ENCODE measurements at places on chromosomes 7 and 10.

DNA sequence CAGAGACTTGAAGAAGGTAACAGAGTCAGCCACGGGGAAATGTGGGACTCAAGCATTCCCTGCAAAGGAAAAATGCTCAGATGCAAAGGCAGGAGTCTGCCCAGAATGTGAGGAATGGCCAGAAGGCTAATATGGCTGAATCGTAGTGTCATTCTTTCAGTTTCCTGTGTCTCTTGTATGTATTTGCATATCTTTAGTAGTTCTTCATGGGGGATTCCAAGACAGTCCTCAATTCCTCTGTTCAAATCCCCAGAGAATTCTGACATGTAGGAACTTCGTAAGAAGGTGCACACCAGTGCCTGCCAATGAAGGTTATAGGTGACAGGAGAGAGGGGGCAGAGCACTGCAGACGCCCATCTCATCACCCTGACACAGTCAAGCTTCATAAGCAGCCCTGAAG lies 154.4 kb downstream of the CACNB2 start:
- DNase-seq: no peak

DNA sequence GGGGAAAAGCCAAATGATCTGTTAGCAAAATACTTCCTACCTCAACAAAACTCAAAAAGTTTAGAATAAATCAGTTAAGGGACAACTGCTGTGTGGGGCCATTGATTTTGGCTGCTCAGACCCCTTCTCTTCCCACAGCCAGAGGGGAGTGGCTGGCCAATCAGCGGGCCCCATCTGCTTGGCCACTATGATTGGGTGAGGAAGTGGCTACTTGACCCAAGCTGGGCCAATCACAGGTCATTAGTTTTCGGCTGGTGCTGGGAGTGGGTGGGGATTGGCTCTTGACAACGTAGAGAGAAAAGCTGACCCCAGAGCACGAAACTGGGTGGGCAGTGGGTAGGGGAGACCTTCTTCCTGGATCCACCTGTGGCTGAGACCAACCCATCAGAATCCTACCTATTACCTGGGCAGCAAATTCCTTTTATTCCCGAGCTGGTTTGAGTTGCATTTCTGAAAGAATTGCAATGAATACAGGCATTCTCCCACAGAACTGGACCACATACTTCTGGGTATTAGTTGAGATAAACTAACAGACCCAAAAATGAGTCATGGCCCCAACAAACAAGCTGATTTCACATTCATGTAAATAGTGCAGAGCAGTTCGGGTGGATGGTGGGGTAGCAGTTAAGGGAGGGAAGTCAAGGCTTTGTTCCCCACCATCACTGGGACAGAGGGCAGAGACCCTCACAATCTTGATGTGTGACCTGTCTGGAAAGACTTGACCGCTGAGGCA lies 35.6 kb upstream of the HMX3 start:
- DNase-seq: no peak

- no peak for DNase-seq
Observed at GRCh38 chr10:24363070-24363469, 154.1 kb downstream of the KIAA1217 start.

DNA sequence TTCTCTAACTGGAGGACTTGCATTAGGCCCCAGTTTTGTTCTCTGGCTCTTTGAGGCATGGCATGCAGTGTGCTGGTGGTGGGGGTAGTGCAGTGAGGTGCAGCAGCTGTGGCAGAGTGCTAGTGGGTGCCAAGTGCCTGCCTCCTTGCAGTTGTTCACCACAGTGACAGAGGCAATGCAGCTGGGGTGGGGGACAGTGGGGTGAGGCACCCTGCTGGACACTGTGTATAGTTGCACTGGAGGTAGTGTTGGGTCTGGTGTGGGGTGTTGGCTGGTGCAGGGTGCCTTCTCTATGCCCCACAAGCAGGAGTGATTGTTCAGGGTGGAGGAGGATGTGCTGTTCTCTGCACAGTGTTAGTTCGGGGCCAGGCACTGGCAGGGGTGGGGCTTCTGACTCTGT lies 21.7 kb upstream of the KEL start:
- no peak for DNase-seq

DNA sequence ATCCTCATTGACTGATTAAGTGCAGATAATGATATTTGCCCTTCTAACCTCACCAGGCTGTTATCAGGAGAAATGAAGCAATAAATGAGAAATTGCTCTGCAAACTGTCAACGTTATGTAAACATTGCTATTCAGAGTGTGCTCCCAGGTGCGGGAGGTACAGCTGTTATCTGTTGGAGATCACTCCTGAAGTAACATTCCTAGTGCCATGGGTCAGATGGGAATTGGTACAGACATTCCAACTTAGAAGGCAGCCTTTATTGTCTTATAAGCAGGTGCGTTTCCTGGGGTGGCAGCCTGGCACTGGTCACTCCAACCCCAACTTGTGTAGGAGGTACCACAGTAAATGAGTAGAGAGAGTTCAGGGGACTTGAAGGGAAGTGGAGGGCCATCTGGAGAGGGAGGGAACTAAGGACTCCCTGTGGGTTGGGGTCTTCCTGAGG lies 36.8 kb downstream of the HK1 start:
- no peak for DNase-seq

DNA sequence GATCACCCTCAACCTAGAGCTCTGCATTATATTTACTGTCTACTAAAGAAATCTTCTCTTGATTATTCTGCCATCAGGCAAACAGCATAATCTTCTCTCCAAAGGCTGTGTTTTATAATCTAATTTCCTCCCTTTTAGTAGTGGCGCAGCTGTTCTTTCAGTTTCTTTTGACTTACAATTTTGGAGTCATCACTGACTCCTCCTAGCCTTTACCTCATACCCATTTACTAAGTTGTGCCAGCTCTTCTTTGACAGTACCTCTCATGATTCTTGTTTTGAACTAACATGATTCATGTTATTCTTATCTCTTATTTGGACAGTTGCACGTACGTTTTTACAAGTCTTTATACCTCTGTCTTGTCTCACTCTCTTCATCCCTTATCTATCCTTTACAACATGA lies 113.0 kb downstream of the FOXP2 start:
- no peak for DNase-seq

DNA sequence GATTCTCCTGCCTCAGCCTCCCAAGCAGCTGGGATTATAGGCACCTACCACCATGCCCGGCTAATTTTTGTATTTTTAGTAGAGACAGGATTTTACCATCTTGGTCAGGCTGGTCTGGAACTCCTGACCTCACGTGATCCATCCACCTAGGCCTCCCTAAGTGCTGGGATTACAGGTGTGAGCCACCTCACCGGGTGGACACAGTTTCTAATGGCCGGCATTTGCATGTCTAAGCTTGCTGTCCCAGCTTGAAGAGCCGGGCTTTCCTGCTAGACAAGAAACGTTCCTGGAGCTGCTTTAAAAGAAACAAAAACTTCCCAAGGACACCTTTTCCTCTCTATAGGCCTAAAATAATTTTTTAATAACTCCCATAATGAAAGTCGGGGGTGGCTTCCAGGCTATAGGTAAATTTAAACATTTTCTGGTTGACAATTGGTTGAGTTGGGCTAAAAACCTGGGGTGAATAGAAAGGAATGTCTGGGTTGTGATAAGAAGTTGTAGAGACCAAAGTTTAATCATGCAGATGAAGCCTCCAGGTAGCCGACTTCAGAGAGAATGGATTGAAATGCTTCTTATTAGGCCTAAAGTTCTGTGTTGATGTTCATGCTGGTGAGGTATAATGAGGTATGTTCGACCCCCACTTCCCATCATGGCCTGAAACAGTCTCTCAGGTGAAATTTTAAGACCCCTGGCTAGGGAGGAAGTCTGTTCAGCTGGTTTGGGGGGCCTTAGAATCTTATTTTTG lies 8.8 kb downstream of the ACADSB start:
- DNase-seq: no peak

- DNase-seq: no peak
Observed at GRCh38 chr7:51444936-51445335, 128.3 kb upstream of the COBL start.

All from left hindlimb (tissue), 1 donor.